ENCODE measurements at places on chromosomes 2 and 18.
A peak's percentile ranks its signal among the peaks of the same experiment; 100 is the strongest.

DNA sequence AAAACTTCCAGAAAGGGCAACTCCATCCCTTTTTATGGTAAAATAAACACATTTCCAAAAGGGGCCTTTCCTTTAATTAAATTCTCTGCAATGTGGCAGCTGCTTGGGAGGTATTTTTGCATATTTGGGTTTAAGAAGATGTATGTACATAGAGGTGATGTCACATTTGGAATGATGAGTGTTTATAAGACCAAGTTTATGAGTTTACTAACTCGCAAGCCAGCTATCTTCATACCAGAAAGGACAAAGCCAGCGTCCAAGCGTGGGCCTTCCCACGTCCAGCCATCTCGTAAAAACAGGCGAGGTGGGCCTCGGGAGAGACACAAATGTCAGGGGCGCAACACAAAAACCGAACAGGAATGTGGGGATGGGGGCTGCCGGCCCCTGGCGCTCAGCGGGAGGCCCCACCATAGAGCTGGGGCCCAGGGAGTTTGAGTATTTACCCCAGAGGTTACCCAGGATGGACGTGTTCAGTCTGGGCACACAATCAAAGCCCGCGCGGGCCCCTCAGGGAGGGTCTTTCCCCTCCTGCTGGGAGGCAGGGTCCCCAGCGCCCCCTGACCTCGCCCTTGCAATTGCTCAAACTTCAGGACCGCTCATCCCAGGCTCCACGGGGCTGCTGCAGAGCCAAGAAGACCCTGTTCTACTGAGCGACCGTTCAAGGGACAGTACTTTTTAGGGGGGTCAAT is 137.3 kb downstream of the TWIST2 start:
- DNase-seq: no peak

GRCh38 chr2:147172493-147173188 is 672.2 kb upstream of the ACVR2A start:
- DNase-seq: no peak

- DNase-seq: no peak
Observed at GRCh38 chr2:88658881-88659537, 31.7 kb upstream of the EIF2AK3 start.

GRCh38 chr2:181138816-181139215 is 158.4 kb downstream of the UBE2E3 start:
- DNase-seq: no peak

- DNase-seq: no peak
Observed at GRCh38 chr2:227474410-227474809, 2.5 kb downstream of the AGFG1 start.

DNA sequence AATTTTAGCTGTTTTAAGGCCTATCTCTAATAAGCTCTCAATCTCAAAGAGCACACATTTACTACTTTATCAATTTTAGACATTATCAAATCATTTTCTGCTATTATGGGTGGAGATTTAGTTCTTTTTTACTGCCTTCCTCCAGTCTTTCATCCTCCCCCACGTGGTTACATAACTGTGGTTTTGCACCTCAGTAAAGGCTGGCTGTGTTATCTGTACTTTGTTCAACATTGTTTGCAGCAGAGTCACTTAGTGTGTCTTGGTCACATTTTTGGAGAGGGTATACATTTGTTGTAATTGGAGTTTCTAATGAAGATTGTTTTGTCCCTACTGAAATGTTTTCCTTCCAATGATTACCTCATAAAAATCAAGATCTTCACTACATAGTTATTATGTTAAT is 549.6 kb upstream of the CELF4 start:
- no peak for DNase-seq

- DNase-seq: no peak
Observed at GRCh38 chr2:219522111-219523030, 8.1 kb downstream of the ASIC4 start.

- DNase-seq: no peak
Observed at GRCh38 chr2:95278051-95278471, 3.8 kb downstream of the PROM2 start.

GRCh38 chr2:143128681-143129580 is at the start of gene ARHGAP15:
TSS of gene ARHGAP15 (plus strand) at chr2:143129419.
- DNase-seq: no peak

- DNase-seq: no peak
Observed at GRCh38 chr2:241866790-241867645, 2.5 kb upstream of the RTP5 start.

DNA sequence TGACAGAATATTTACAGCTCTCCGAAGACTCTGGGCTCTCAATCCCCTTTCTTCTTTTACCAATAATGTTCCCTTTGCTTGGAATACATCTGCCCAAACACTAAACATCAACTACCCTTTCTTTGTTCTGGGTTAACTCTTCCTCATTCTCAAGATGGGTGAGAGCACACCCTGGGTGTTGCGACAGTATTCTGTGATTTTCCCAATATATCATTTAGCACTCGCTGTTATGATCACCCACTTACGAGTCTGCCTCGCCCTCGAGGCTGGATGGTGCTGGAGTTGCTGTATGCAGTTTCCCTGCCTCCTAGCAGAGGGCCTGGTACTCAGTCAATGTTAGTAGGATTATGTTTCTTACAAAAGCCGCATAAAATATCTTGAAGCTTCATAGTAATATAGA is 93.2 kb downstream of the SOCS6 start:
- DNase-seq: no peak

DNA sequence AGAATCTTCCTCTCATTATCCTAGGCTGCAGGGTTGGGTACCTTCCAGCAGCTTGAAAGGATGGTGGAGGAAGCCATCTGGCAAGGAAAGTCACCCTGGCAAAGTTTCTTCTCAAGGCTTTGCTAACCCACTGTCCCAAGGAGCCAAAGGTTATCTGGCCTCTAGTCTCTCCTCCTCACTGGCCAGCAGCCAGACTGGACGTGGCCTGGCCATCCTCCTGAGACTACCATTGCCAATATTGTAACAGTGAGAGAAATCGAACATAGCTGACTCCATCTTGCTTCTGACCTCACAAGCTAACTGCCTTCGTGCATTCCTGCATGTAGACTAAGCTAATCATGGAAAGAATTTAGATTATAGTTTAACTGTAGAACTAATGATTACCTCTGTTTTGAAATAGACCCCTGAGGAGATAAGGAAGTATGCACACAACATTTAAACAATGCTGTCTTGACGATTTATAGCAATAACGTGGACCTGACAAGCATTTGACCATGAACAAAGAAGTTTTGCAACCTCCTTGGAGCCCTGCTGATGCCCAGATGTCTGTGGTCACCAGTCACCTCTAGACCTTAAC is 7.8 kb upstream of the ANXA4 start:
- DNase-seq: no peak

DNA sequence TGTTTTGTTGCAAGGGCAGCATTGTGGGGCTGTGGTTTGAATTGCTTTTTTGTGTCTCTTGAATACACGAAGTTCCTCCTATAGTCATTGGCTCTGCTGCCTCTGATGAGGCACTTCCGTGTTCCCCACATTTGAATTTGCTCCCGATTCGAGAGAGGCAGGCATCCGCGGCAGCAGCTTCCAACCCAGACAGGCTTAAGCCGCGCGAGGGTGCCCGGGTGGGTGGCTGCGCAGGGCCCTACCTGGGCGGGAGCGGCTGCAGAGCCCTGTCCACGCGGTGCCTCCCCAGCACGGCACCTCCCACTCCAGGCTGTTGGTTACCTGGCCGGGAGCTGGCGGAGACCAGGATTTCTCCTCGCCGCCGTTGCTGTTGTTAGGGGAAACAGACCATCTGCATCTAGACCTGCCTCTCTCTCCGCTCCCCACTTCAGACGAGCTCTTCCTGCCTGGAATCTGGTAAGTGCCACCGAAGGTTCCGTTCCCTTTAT is 151.3 kb downstream of the NEDD4L start:
- DNase-seq: no peak

GRCh38 chr18:55219059-55219458 is 259.8 kb upstream of the CCDC68 start:
- no peak for DNase-seq

GRCh38 chr2:216118474-216118873 is 9.3 kb downstream of the XRCC5 start:
- DNase-seq: no peak

DNA sequence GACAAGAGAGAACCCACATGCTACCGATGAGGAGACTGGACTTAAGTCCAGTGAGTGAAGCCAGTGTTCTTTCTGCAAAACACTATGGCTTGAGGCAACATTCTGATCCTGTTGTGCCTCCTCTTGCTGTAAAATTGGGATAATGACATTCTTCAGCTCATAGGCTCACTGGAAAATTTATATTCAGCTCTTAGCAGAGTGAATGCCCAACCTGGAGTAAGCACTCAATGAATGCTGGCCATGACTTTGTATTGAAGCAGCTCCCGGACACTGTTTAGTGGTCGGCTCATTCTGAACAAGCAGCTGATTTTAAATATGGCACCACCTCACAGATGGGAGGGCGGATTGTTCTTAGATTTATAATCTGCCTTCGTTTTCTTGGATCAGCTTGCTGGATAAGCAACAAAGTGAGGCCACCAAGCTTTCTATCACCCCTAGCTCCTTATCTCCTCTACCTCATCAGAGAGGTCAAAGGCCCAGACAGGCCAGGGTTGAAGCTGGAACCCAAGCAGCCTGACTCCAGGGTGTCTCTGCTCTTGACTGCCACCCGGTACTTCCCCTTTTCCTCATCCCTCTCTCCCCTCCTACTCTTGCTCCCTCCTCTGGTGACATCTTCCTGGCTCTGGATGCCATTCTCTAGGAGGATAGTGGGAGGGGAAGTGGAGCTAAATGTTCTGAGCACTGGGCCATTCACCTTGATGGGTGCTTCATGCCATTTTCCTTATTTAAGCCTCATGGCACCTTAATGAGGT is 11.5 kb downstream of the SLC9A4 start:
- DNase-seq: no peak

DNA sequence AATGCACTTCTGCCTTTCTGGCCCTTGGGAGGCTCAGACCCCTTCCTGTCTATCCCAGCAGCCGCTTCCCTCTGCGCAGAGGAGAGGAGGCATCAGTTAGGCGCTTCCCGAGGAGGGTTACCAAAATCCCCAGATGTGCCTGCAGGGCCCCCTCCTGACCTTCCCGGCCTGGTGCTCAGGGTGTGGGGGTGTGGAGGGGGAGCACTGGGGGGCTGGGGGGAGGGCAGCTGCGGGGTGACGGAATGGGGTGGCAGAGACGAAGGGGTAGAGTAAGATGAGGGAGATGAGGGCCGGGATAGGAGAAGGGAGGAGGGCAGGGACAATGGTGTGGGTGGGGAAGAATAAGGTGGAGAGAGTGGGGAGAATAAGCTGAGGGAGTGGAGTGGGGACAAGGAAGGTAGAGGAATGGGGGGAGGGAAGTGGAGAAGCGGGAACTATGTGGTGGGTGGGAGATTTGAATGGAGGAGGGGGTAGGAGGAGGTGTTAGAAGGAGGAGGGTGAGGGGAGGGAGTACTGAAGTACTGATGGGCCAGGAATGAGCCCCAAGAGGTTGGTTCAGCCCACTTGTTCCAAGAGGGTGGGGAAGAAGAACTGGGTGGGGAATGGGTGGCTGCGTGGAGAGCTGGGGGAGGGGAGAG is 6.5 kb upstream of the ZAP70 start:
- no peak for DNase-seq

GRCh38 chr18:41940506-41941215 is 14.4 kb upstream of the PIK3C3 start:
- DNase-seq: no peak

GRCh38 chr2:74500578-74500946 is 1.2 kb upstream of the LBX2 start:
- no peak for DNase-seq

DNA sequence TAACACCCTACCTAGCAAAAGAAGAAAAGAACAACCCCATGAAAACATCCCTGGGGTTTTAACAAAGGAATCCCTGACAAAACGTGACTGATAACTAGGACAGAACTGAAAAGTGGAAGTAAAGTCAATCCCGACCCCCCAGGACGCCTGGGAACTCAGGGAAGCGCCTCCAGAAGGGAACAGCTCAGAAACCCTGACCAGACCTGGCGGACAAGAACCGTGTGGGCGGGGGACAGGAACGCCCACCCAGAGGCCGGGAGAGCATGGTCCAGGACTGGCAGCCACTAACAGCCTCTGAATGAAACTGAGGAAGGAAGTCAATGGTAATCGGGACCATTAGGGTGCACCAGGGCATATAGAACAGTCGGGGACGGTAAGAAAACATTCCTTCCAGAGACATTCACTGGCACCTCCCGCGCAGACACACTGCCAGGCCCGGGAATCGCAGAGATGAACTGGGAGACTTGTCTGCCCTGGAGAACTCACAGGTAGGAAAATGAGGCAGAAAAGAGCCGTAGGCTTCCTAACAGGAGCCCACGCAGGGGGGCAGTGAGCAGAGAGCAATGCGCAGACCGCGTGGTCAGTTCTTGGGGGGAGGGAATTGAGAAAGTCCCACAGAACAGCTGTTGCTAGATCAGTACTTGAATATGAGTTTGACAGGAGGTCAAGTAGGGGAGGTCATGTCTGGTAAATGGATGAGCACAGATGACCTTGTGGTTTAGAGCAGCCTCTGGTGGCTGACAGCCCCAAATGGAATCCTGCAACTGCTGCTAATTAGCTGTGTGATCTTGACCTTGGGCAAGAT is 1.3 kb upstream of the TBC1D8 start:
- peak; percentile 57 for DNase-seq

DNA sequence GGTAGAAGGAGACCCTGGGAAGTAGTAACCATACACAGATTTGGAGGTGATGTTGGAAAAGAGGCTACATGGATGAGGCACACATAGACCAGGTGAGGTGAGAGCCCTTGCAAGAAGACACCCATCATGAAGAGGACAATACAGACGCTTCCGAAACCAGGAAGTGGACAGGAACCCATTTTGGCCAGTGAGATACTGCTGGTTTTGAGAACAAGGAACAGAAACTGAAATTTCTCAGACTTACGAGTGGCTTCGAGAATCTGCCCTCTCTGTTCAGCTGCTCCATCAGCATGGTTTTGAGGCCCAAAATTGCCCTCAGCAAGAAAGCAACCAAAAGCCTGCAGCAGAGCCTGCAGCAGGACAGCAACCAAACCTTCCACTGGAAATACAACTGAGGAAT is 479.1 kb upstream of the NRXN1 start:
- DNase-seq: no peak

- no peak for DNase-seq
Observed at GRCh38 chr2:224284134-224284946, 117.6 kb downstream of the FAM124B start.

DNA sequence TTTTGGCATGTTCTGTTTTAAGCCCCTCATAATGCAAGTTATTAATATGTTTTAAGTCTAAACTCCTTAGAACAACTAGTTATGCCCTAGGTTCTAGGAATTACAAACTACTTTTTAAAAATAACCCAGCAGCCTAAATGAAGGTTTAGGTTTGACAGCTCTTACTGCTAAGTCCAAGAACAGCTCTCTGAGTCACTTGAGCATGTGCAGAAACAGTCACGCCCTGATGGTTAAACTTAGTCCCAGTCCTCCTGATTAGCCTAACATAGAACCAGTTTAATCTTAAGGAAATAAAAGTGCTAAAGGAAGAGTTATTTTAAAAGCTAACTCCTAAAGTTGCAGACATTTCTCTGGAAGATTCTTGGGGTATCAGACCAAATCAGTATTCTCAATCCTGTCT is 72.5 kb downstream of the RMDN2 start:
- no peak for DNase-seq

GRCh38 chr2:119772767-119773166 is 13.0 kb downstream of the PTPN4 start:
- DNase-seq: no peak

All from SHP77 treated with DMSO at 0.1 percent for 48 hours (cell line).